GM04504 (cell line): ENCODE measurements at places on chromosomes 13 and 19.

DNA sequence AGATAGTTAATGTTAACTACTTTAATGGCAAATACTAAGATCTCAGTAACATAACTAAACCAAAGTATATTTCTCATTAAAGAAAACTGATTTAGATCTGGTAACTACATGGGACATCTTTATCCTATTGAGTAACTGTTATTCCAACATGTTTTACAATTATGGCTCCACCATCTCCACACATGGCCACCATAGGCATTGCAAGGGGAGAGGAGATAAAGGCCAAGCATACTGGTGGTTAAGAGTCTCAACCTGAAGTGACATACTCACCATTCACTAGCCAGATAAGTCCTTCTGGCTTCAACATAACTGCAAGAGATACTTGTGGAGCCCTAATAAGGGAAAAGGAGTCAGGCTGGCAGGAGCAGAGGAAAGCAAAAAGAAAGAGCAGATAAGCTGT, 1586.4 kb upstream of the SPRY2 start:
- no peak for DNase-seq

- no peak for DNase-seq
These were observed 213.7 kb downstream of the RFC3 start for GRCh38 chr13:34031610-34032009.

DNA sequence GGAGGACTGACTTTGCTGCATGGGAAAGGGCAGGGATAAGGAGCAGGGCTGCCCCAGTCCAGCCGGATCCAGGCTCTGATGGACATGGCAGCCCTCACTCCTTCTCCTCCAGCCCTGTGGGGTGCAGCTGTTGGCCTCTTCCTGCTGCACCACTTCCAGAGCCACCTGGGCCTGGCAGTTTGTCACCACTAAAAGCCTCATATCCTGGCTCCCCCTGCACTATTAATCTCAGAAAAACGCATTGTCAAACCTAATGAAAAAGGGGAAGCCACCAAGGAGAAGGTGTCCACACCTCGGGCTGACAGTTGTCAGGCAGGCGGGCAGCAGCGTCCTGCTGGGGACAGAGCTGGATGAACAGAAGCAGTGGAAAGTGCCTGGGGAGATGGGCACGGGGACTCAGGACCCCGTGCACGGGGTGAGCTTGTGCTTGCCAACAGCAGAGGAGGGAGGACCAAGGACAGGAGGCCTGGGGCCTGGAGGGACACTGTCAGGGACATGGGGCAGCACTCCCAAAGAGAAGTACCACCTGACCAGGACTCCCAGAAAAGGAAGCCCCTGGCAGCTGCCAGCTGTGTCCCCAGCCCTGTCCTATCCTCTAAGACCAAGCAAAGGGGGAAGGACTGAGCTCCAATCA, 151.1 kb upstream of the TSHZ3 start:
- no peak for DNase-seq

GRCh38 chr13:48493851-48494250, 39.0 kb downstream of the RCBTB2 start:
- no peak for DNase-seq

- DNase-seq: no peak
These were observed 70.5 kb downstream of the GJA3 start for GRCh38 chr13:20090349-20090748.

GRCh38 chr13:59413126-59413525, 750.6 kb downstream of the DIAPH3 start:
- no peak for DNase-seq

DNA sequence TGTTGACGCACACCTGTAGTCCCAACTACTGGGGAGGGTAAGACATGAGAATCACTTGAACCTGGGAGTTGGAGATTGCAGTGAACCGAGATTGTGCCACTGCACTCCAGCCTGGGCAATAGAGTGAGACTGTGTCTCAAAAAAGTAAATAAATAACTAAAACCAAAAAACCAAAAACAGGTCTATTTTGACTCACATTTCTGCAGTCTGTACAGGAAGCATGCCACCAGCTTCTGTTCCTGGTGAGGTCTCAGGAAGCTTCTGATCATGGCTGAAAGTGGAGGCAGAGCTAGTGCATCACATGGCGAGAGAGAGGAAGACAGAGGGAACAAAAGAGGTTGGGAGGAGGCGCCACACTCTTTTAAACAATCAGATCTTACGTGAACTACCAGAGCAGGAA, 142.5 kb downstream of the ITGBL1 start:
- no peak for DNase-seq

- no peak for DNase-seq
These were observed 4.3 kb upstream of the LENG8 start for GRCh38 chr19:54444737-54445136.

DNA sequence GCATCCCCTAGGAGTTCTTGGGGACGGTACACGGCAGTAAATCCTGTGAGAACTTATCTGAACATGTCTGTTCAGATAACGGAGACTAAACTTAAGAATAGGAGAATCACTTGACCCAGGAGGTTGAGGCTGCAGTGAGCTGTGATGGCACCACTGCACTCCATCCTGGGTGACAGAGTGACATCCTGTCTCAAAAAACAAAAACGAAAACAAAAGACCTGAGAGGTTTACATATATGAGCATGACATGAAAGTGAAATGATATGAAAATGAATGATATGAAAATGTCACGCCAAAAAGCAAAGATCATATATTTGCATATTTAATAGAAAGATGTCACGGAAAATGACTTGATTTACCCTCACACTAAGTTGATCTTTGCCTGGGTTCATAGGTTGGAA, 5.8 kb downstream of the ZNF175 start:
- no peak for DNase-seq

DNA sequence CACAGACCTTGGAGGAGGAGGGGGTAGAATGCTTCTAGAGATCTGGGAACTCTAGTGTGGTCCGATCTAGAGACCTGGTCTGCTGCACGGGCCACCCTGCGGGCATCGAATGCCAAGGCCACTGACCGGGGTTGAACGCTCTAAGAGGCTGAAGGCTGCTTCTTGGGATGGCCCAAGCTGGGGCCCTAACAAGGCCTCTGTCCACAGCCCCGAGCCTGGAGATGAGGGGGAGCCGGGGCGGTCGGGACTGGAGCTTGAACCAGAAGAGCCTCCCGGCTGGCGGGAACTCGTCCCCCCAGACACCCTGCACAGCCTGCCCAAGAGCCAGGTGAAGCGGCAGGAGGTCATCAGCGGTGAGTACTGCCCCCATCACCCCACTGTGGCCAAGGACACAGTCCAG, 15.3 kb downstream of the ARHGEF1 start:
- DNase-seq: no peak

GRCh38 chr13:80881495-80881894, 540.6 kb upstream of the SPRY2 start:
- DNase-seq: no peak

DNA sequence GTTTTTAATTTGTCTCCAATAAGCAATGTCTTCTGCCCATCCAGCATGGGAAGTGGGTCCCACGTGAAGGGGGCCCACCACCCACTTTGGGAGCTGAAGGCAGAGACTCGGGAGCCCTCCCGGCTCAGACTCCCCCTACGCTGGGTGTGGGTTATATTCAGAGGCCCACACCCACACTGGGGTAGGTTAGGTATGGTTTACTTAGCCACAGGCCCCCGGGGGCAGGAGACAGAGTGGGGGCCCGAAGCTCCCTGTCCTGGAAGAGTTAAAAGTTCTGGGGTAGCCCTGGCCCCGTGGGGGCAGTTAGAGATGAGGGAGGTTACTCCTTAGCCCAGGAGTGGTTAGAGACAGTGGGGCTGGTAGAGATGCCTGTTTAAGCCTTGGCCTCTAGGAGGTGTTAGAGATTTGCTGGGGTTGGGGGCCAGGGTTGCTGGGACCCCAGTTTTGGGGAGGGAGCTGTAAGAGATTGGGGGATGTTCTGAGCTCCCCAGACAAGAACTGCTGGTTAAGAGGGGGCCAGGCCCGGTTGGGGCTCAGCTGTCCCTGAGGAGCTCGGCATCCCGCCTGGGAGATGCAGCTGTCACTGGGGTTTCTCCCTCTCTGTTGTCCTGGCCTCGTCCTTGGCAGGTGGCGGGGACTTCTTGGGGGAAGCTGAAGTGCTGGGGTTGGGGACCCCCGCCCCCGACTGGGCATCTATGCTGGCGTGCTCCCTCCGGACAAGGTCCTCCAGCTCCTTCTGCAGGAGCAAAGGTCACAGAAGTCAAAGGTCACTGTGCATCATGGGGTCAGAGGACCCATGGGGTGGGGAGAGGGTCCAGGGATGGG, 712 bp upstream of the RINL start:
- no peak for DNase-seq

DNA sequence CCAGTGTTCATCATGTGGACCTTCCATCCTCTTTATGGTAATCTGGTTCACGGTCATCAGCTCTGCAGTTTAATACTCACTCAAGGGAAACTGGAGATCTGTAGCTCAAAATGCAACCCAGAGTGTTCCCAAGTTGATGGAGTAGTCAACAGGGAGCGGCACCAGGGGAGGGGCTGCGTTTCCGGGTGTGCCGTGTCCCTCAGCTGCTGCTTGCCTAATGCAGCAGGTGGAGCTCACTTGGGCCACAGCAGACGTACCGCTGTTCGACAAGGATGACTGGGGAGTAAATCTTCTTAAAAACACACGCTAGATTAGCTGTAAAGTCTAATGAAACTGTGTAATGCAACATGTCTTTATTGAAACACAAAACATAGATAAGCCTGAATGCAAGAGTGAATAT, 81.1 kb downstream of the TNFSF13B start:
- no peak for DNase-seq

DNA sequence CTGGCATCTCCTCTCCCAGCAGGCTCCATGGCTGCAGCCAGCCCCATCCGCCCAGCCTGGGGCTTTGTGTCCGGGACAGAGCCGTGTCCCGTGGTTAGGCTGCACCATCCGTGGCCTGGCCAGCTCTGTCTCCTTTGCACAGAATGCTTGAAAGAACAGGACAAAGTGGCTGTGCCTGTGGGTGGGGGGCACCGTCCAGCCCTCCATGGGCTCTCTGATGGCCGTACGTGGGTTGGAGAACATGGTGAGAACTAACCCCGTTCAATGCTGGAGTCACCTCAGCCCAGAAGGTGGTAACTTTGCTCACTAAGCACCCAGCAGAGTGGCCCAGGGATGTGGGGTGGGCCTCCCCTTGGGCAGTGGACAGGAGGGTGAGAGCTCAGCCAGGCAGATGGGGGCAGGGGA, 2.8 kb downstream of the RPS15 start:
- no peak for DNase-seq

DNA sequence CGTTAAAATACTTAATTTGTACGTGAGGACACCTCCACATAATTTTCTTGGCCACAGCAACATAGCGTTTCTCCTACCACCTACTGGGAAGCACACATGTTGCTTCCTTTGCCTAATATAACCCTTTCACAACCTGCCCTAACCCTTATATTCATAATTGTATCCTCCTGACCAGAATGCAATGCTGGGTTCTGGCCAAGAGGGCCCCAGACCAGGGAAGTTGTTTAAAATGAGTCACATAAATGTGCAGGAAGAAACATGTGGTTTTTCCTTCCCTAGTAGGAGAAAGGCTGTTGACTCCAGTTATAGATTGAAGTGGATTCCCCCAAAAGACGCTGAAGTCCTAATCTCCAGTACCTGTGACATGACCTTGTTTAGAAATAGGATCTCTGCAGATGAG, 187.3 kb downstream of the NUFIP1 start:
- DNase-seq: peak; percentile 56

- DNase-seq: no peak
These were observed 9.1 kb upstream of the SPACA7 start for GRCh38 chr13:112366907-112367646.

GRCh38 chr13:25466880-25467279, 95.1 kb downstream of the ATP8A2 start:
- no peak for DNase-seq

DNA sequence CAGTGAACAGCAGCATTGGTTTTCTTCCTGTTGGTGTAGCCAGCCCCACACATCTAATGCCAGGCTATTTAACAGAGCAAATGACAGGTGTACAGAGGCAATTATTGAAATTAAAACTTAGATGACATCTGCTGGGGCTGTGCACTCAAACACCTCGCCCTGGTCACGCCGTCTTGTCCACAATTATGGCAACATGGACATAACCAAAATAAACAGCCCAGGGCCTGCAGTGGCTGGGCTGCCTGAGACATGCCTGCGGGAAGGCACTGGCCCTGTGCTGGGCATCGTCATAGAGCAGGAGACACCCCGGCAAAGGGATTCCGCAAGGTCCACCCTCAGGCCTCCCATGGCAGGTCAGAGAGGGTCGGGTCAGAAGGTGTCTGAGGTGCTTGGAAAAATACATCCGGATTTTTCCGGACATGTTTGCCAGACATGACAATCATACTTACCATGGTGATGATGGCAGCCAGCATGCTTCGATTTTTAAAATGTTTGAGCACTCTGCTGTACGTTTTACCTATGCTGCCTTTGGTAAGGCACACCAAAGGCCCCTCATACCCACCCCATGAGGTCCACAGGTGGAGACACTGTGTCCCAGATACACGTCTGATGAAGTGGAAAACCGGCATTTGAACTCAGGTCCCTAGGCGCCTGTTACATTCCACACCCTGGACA, 47.8 kb downstream of the TSHZ3 start:
- no peak for DNase-seq

- no peak for DNase-seq
These were observed 494.8 kb upstream of the SLITRK1 start for GRCh38 chr13:84377106-84377505.

GRCh38 chr13:90272356-90272755, 1075.1 kb upstream of the MIR17HG start:
- DNase-seq: peak; percentile 1

DNA sequence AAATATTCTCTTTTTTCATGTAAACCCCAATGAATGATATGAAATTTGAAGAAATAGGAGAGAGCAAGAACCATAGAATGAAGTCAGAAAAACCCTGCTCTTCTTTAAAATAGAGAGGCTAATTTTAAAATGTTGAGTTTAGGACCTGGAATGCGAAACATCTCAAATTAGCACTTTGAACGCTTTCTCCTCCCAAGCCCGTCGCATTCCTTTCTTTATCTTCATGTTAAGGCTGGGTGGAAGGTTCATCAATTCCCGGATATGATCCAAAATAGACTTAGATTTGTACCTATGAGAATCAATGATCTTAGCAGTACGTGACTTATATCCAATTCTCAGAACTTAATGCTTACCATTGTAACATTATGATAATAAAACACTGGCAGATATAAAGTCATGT, 24.1 kb upstream of the LGALS16 start:
- no peak for DNase-seq

DNA sequence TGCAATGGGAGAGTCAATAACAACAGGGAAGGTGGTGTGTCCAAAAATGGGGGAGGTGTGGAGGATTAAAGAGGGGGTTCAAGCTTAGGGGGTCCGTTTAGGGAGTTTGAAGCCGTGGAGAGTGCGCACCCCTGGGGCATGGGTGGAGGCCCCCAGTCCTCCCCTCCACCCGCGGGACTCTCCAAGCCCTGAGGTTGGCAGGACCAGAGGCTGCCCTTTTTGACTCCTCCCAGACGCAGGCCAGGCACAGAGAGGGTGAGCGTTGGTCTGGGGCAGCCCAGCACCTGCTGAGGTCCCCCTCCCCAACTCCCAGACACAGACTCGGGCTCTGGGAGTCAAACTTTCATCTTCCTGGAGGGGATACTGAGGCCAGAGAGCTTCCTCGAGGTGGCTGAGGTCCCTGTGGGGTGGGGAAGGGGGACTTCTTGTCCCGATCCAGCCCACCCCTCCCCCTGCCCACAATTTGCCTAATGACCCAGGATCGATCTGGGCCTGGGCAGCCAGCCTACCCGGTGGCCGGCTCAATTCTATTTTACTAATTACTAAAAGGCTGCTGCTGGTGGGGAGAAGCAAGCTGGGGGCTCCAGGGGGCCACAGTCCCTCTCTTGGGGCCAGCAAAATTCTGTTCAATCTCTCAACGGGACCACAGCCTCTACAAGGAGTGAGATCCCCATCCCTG, 2.8 kb upstream of the ONECUT3 start:
- DNase-seq: no peak

- no peak for DNase-seq
These were observed 22.5 kb downstream of the CAB39L start for GRCh38 chr13:49421391-49421790.
